Stimulated activated naive CD4-positive, alpha-beta T cell treated with Interleukin-2 at 50 U/mL for 16 hours (primary cell): ENCODE measurements at places on chromosomes 16 and 17.

- DNase-seq = no peak
Observed at GRCh38 chr17:12070561-12070960, 49.9 kb downstream of the MAP2K4 start.

DNA sequence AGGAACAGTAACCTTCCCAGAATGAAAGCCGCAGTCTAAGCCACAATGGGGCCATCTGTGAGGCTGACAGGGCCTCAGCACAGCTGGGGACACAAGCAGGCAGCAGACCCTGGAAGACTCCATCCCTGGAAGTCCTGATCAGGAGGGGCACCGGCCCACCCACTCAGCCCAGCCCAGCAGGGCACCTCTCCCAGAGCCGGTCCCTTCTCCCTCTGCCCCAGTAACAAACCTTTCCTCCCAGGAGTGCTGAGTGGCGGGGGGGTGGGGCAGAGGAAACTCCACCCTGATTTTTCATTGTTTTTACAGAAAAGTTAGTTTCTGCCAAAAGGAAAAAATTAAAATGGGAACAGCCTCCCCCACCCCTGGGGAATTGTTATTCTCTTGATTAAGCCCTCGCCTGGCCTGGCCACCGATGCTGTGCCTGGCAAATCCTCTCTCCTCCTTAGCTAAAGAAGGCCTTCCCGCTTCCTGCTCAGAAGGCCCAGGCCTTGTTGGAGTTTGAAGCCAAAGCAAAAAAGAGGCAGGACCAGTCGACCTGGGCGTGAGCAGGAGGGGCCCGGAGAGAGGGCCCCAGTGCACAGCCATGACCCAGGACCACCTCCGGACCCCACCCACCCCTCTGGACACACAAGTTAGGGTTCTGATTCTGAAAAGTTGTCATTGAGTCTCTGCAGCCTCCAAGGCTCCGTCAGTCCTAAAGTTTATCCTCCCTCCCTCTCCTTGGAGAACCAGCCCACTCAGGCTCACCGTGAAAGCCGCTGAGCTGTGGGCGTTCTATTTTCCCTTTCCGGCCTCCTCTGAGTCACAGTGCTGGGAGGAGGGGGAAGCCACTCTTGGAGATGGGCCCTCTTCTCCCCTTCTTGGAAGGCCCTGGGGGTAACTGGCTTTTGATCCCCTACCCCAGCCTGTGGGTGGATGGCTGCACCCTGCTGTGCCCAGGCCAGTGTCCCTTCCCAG lies 128.4 kb upstream of the TNRC6C start:
- DNase-seq = no peak

DNA sequence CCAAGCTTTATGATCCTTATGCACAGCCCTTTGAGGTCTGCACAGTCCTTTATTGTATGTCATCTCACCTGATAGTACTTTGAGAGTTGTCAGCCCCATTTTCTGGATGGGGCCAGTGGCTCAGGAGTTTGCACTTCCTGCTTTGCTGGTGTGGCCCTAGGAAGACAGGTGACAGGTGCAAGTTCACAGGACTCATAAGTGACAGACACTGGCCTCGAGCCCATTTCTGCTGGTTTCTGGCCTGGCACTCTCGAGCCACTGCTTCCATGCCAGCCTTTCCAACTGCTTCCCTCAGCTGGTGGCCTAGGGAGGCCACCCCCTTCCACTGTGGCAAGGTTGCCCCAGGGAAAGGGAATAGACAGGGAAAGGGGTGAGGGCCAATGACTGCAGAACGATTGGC lies 84.4 kb upstream of the CCL1 start:
- no peak for DNase-seq

- DNase-seq = no peak
Observed at GRCh38 chr16:31114468-31114867, 3.0 kb upstream of the KAT8 start.

DNA sequence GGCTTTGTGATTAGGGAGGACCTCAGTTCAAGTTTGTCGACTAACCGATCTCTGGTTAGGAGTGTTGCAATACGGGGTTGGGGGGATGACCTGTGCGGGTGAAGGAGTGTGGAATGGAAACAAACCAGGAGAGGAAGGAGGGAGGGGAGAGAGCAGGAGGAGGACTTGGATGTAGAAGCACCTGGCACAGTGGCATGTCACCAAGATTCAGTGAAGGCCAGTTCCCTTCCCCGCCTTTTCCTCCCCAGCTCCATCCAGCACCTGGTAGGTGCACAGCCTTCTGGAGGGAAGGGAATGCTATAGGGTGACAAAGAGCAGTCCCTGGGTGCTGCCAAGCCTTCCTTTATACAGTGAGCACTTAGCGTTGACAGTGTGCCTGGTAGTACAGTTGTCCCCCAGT lies 107.4 kb upstream of the CRHR1 start:
- no peak for DNase-seq

- no peak for DNase-seq
Observed at GRCh38 chr16:79012671-79013434, 587.7 kb downstream of the MAF start.

GRCh38 chr17:28925912-28926365 lies 23.1 kb upstream of the DHRS13 start:
- peak; percentile 14 for DNase-seq

DNA sequence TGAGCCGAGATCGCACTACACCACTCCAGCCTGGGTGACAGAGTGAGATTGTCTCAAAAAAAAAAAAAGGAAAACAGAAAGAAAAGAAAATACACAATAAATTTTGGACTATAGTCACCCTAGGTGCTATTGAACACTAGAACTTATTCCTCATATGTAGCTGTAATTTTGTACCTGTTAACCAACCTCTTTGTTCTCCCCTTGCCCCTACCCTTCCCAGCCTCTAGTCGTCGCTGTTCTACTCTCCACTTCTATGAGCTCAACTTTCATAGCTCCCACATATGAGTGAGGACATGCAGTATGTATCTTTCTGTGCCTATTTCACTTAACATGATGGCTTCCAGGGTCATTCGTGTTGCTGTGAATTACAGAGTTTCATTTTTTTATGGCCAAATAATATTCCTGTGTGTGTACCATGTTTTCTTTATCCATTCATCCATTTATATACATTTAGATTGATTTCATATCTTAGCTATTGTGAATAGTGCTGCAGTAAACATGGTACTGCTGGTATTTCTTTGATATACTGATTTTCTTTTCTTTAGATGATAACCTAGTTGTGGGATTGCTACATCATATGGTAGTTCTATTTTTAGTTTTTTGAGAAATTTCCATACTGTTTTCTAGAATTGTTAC lies 28.3 kb downstream of the VPS35L start:
- peak; percentile 28 for DNase-seq

- DNase-seq = no peak
Observed at GRCh38 chr16:84712801-84713775, 13.3 kb downstream of the USP10 start.
